Glomerular endothelial cell (primary cell): ENCODE measurements at places on chromosomes 6 and 20.

DNA sequence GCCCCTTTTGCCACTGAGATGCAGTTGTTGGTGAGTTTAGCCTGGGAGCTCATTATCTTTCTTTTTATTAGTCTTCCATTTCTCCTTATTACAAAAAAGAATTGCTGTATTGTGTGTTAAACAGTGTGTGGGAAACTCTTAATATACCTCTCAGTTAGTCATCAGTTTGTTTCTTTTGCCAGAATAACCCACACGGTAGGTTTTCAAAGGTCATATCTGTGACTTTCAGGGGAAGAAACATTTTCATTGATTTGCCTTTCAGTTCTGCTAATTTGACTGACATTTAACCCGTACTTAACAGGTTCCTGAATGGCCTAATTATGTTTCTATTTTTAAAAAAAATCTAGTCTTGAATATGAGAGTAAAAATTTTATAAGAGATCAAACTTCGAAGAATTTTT, 145.3 kb downstream of the KHDC1L start:
- DNase-seq = no peak

DNA sequence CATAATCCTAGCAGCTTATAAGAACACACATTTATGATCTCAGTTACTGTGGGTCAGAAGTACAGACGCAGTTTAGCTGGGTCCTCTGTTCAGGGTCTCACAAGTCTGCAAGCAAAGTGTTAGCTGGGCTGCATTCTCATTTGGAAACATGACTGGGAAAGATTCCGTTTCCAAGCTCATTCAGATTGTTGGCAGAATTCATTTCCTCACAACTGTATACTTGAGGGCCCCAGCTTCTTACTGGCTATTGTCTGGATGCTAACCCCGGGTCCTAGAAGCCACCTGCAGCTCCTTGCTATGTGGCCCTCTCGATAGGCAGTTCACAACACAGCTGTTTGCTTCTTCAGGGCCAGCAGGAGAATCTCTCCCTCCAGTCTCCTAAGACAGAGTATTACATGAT, 13.1 kb downstream of the TCP11 start:
- no peak for DNase-seq

- DNase-seq = no peak
These were observed 570 bp upstream of the ANKS1A start for GRCh38 chr6:34888514-34888856.

GRCh38 chr6:34082864-34083626, 62.8 kb downstream of the GRM4 start:
- DNase-seq = no peak

DNA sequence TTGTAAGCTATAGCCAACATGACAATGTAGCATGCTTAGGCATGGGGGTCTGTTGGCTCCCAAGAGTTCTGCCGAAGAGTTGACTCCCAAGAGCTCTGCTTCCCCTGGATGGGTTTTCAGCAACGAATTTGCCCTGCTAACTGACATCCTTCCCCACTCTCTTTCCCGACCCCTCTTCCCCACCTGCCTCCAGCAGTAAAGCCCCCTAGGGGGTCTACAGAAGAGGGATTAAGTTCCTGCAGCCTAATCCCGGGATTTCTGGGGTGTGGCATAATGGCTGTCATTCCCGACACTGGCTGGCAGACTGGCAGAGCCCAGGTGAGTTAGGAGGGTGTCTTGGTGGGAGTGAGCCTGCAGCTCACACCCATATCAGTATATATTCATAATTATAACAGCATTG, 121.0 kb upstream of the ZNF184 start:
- no peak for DNase-seq

DNA sequence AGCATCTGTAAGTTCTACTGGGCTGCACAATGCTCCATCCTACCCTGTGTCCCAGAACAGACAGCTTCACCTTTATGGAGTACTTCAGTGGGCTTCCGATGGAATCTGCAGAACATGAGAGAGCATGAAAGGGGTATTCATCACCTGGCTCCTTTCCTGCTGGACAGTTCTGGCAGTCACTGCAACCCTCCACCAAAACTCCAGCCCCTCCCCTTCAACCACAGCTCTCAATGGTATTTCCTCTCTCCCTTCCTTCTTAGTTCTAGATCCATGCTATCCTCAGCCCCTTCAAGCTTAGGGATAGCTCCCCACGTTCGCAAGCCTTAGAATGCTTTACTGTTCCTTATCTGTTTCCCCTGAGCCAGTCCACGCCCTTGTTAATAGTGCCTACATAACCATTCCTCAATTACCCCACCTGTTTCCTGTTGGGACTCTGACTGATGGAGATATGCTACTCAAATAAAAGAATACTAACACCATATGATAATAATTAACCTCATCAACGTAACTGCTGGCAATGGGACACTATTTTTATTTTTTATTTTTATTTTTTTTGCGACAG, 26.8 kb downstream of the TRAM2 start:
- DNase-seq = no peak

DNA sequence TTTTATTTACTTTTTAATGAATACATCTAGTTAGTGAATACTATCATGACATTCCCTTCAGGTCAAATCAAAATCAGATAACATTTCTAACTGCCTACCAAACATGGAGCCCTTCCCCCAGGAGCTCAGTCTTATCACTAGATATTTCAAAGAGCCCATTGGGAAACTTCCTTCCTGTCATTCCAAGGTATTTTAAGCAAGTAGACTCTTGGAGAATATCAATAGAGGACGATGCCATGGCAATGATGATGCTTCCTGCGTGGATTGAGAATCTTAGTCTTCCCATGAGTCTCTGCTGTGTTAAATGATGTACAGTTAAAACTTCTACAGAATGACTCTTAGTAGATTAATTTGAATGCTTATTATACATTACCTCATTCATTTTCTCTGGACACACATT, 384.9 kb downstream of the CENPW start:
- DNase-seq = no peak

GRCh38 chr20:34705397-34706301, 1.5 kb downstream of the TP53INP2 start:
- DNase-seq = no peak
